ENCODE measurements at places on chromosomes 6 and 20.

DNA sequence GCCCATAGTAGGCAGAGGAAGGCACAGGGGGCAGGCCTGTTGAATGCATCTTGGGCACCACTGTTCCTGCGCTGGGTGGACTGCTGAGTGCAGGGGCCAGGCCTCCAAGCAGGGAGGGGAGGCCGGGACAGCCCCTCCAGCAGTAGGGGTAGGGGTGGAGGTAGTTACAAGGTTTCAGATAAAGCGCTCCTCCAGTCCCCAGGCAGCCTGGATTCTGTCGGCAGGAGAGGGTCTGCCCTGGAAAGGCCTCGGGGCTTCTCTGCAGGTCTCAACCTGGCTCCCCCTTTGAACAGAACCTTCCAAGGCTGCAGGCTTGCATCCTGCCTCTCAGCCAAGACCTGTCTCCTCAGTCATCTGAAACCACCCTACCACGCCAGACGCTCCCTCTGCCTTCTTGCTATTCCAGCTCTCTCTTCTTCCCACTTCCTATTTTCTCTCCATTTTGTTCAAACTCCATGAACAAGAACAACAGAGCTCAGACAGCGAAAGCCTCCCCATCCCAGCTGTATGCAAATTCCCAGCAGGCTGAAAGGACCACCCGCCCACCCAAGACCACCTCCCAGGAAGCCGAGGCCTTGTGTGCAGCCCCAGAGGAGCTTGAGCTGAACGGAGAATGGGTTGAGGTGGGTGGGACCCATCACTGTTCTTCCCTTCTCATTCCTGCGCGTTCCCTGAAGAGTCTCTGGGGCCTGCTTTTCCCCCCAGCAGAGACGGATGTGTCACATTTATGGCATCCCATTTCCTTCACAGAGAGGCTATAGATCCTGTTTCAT, 1.4 kb downstream of the MLN start:
- DNase-seq = no peak

GRCh38 chr6:133871131-133871530, 17.8 kb upstream of the TCF21 start:
- DNase-seq = no peak

DNA sequence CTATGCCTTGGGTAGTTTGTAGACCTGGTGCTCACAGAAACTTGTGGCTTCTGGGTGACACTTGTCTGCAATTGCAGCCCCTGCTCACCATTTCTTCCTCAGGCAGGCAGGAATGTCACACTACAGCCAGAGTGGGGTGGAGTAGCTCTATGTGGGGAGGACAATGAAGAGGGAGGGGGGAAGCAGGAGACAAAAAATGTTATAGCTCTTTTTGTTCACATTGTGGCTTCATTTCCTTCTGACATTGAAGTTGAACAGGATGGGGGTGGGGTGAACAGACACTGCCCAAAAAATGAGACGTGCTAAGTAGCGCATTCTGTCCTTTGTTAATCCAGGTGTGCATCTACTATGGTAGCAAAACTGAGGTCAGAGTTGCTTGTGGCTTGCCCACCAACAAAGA, at the start of gene THEMIS:
THEMIS (minus strand) TSS at position 124 of the 400 bp plus-strand sequence. CDS start 126 bp downstream, outside the sequence.
- peak; percentile 25 for DNase-seq

DNA sequence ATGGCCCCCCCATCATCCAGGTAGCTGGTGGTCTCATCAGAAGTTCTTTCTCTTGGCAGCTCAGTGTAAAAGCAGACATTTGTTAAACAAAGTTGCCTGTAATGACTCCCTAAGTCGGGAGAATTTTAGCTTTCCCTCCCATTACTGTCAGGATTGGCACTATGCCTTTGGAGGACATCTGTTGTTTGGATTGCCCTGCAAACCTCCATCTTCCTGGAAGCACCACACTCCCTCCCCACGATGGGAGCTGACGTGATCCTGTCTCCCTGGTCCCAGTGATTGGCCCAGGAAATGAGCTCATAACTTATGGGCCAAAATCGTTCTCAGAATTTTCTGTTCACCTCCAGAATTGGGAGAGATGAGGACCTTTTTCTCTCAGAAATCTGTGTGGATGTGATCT, 42.6 kb upstream of the CNR1 start:
- no peak for DNase-seq

- DNase-seq = no peak
Observed at GRCh38 chr6:15880262-15880973, 217.6 kb upstream of the DTNBP1 start.

GRCh38 chr6:16521528-16521927, 239.7 kb downstream of the ATXN1 start:
- no peak for DNase-seq

DNA sequence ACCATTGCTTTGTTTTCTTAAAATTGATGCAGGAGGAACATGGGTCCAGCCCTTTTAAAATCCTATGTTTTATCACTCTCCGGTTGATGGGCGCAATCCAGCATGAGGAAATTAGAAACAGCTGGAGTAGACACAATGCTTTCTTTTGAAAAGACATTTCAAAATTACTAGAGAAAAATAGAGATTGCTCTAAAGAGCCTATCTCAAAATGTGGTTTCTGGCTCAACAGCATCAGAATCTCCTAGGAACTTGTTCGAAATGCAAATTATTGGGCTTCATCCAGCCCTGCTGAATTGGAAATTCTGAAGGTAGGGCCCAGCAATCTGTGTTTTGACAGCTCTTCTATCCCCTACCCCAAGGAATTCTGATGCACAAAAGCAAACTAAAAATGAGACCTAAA, 190.8 kb upstream of the BMP2 start:
- DNase-seq = no peak

- no peak for DNase-seq
Observed at GRCh38 chr6:9272671-9273070, 837.3 kb upstream of the SLC35B3 start.

GRCh38 chr6:13319891-13320564, 8.3 kb downstream of the TBC1D7 start:
- DNase-seq = no peak

DNA sequence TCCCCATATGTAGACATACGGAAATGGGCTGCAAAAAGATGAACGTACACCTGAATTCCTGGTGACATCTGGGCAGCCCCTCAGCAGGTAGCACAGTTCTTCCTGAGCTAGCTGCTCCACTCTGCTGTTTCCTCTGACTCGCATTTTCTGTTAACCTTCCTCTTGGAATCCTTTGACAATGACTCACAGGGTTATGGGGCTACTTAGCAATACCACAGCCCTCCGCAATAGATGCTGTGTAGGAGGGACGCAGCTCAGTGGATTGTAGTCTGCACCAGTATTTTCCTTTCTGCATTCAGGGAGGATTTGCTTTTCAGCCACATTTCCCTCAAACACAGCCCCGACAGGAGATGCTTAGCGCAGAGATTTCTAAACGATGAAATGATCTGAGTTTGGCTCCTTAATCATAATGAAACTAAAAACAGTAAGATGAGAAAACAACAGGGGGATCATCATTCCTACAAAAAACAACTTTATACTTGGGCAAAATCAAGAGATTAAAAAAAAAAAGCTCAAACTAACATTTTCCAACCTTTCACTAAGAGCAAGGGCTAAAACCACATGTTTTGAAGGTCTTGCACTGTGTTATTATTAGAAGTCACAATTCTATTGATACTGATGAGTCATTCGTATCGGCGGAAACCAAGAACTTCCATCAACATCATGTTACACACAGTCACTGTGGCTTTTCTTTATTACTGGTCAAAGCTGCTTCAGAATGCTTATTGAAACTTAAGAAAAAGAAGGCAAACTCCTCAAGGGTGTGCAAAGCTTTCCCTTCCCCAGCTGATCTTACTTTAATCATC, 12.2 kb downstream of the BACH2 start:
- peak; percentile 84 for DNase-seq

DNA sequence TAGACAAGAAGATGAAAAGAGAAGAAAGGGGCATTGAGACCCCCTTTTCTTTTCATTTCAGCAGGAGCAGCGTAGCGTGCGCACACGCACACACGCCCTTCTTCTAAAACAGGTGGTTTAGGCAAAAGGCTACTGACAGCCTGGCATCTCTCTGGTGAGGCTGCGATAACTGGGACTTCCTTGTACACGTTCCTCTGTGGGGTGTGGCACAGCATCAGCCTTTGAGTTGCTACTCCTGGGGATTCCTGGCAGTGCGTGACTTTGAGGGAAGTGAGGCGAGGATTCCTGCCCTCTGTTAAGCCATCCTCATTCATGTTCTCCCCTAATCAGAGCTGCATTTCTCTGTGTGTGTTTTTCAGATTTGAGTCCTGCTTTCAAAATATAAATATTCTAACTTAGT, 94.7 kb downstream of the TMEM170B start:
- no peak for DNase-seq

- DNase-seq = no peak
Observed at GRCh38 chr6:108736832-108737231, 111.4 kb upstream of the ARMC2 start.

- no peak for DNase-seq
Observed at GRCh38 chr20:60506061-60506460, 547.8 kb downstream of the CDH26 start.

DNA sequence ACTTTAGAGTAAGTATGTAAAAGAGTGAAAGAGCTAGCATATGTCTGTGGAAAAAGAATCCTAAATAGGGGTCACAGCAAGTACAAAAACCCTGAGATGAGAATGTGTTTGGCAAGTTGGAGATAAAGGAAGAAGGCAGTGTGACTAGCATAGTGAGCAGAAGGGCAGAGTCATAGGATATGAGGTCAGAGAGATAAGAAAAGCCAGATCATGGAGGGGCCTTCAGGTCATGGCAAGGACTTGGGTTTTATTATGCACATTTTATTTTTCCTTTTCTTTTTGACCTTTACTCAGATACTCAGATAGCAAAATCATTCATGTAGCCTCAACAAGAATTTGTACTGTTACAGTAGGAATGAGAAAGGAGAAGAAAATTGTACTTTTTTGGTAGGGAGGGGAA, 138.0 kb downstream of the GJA1 start:
- DNase-seq = no peak

DNA sequence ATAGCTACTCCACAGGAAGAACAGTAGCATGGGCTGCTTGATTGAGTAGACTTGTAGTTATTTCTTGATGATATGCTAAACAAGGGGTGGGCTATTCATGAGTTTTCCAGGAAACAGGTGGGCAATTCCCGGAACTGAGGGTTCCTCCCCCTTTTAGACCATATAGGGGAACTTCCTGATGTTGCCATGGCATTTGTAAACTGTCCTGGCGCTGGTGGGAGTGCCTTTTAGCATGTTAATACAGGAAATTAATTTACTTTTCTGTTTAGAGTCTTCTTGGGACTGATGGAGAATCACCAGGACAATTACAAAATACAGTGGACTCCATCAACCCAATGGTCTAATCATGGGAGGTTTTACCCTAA, 22.7 kb downstream of the CYP24A1 start:
- no peak for DNase-seq

DNA sequence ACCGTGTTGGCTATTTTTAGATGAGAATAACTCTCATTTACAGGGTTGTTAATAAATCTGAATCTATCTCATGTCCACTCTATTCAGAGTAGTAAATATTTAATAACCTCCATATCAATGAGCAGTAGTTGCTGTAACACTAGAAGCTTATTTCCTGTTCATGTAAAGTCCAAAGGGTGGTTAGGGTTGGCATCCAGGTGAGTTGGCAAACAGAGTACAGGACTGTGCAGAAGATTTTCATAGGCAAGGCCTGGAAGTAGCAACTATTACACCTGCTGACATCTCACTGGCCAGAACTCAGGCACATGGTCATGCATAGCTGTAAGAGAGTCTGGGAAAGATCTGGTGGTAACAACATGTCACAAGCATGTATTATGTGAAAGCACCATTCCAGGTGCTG, 147.5 kb downstream of the PHF3 start:
- no peak for DNase-seq

- no peak for DNase-seq
Observed at GRCh38 chr6:17790489-17790888, 83.8 kb upstream of the NUP153 start.

DNA sequence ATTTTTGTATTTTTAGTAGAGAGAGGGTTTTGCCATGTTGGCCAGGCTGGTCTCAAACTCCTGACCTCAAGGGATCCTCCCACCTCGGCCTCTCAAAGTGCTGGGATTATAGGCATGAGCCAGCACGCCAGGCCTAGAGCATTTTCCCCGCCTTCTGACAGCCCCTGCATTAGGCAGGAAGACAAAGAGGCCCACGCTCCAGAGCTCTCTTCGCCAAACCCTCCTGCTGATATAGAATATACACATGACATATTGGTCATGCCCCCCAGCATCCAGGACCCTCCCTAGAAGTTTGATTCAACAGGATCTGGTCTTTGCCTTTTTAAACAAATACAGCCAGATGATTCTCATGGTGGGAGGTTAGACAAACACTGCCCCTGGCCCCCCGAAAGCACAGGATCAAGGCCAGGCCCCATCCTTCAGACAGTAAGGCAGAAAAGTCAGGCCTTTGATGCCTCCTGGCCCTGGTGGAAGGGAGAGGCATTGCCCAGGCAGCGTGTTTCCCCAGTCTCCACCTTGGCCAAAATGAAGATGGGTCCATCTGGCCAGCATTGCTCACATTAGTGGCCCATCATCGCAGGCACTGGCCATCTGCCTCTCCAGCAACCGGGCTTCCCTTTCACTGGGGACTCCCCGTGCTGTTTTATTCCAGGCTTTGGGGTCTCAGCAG, 4.4 kb downstream of the SULF2 start:
- DNase-seq = no peak

DNA sequence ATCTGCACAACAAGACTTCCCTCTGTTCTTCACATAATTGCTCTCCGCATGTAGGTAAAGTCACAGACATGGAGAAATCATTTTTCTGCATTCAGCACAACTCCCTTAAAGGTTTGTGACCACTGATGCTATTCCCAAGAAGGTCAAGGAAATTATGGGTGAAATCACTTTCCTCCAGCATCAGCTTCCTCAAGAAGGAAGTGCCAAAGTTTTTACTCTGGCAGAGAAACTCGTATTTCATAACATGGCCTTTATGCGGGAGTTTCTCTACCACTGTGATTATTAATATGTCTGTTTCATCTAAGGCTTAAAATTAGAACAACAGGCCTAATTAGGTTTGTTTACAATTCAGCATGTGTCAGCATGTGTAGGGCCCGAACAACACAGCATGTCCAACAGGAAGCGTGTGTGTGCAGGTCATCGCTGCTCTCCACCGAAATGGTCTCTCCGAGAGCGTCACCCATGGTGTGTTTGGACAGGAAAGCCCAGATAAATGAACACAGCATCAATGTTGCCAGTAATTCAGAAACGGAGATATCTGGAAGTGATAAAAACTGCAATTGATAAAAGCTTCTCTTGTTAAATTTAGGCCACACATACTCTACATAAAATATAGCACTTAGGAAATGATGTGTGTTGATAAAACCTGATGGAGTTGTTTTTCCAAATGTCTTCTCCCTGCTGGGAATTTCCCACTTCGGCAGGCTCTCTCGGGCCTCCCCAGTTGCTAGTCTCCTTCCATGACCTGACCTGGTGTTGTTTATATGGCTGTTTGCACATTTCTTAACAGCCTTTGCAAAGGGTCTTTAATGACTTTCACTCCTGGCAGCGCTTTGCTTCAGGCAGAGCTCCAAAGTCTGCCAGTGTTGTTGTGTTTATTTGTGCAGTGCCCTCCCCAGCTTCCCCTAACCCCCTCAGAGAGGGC, 265.1 kb upstream of the CEP162 start:
- no peak for DNase-seq

Measured in T-helper 1 cell (primary cell).